CD4-positive, alpha-beta memory T cell (primary cell): ENCODE measurements at places on chromosomes 4 and X.

- no peaks in the 10 kb centered on the region for H3K36me3 ChIP-seq
- no peaks in the 10 kb centered on the region for H3K4me1 ChIP-seq
- H3K4me3 ChIP-seq, result no peak overlapping the region
- H3K27ac ChIP-seq, result no peak overlapping the region
- H3K27me3 ChIP-seq, result no peaks in the 10 kb centered on the region
Measured at GRCh38 chr4:75370576-75370975, 143.6 kb downstream of the RCHY1 start.

GRCh38 chrX:8731559-8732395, at the start of gene ANOS1:
TSS of gene ANOS1 (minus strand) at chrX:8732137. CDS start at chrX:8732036, 101 bp downstream.
- H3K27ac ChIP-seq, result no peak within 1 kb of the TSS
- no peak within 1 kb of the TSS for H3K4me3 ChIP-seq
- no peak for DNase-seq

GRCh38 chr4:189143263-189143952, 797.3 kb upstream of the FRG1 start:
- DNase-seq, result no peak
- H3K27ac ChIP-seq, result no peak overlapping the region
- no peak overlapping the region for H3K4me3 ChIP-seq
- no peaks in the 10 kb centered on the region for H3K36me3 ChIP-seq
- H3K27me3 ChIP-seq, result no peaks in the 10 kb centered on the region
- H3K4me1 ChIP-seq, result no peaks in the 10 kb centered on the region

- no peaks in the 10 kb centered on the region for H3K27me3 ChIP-seq
- no peak overlapping the region for H3K4me3 ChIP-seq
- H3K4me1 ChIP-seq, result no peaks in the 10 kb centered on the region
- DNase-seq, result no peak
- H3K27ac ChIP-seq, result no peak overlapping the region
Measured at GRCh38 chr4:77358315-77358928, 201.4 kb downstream of the CCNG2 start.

- no peak for DNase-seq
- no peak overlapping the region for H3K27ac ChIP-seq
- no peaks in the 10 kb centered on the region for H3K4me1 ChIP-seq
- no peaks in the 10 kb centered on the region for H3K36me3 ChIP-seq
- no peaks in the 10 kb centered on the region for H3K27me3 ChIP-seq
- H3K4me3 ChIP-seq, result no peak overlapping the region
Measured at GRCh38 chrX:16114611-16115010, 8.8 kb upstream of the GRPR start.
